ENCODE measurements at places on chromosomes 3 and 15.
A peak's percentile ranks its signal among the peaks of the same experiment; 100 is the strongest.

GRCh38 chr3:122055215-122055614 lies at the start of gene CD86:
Gene CD86, plus strand, starts transcription at chr3:122055362. Its CDS starts 128 bp downstream, at chr3:122055490.
- DNase-seq, result no peak

GRCh38 chr3:71872256-71872655 lies 87.3 kb upstream of the PROK2 start:
- no peak for DNase-seq

GRCh38 chr15:41862515-41863116 lies 24.0 kb downstream of the PLA2G4B start:
- no peak for DNase-seq

- DNase-seq, result no peak
Observed at GRCh38 chr3:102733791-102734563, 299.2 kb downstream of the ZPLD1 start.

- no peak for DNase-seq
Observed at GRCh38 chr15:29887721-29888120, 65.5 kb upstream of the TJP1 start.

DNA sequence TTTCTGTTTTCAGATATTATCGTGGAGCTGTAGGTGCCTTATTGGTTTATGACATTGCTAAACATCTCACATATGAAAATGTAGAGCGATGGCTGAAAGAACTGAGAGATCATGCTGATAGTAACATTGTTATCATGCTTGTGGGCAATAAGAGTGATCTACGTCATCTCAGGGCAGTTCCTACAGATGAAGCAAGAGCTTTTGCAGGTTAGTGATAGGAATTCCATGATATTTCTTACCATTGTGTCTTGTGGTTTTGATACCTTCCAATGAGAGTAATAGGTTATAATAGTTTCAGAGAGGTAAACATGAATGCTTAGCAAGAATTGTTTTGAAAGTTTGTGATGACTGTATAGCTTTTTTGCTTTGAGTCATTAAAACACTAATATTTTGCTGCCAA lies 8.5 kb downstream of the RAB11A start:
- no peak for DNase-seq

GRCh38 chr3:189631409-189631808 lies 220 bp downstream of the TP63 start:
- no peak for DNase-seq

DNA sequence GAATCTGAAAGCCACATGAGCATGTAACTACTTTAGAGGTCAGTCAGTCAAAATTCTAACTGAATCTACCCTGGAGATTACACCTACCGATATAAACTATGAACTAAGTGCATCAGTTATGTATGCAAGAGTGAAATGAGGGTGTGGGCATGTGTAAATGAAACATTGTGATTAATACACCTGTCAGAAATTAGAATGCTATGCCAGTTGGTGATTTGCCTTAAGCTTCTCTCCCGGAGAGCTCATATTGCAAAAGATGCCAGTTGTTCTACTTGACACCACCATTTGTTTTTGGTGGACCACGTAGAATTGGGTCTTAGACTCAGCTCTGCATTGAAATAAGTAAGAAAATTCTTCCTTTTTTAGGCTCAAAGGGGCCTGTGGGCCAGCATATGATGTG lies 91.0 kb upstream of the KBTBD8 start:
- DNase-seq, result no peak

DNA sequence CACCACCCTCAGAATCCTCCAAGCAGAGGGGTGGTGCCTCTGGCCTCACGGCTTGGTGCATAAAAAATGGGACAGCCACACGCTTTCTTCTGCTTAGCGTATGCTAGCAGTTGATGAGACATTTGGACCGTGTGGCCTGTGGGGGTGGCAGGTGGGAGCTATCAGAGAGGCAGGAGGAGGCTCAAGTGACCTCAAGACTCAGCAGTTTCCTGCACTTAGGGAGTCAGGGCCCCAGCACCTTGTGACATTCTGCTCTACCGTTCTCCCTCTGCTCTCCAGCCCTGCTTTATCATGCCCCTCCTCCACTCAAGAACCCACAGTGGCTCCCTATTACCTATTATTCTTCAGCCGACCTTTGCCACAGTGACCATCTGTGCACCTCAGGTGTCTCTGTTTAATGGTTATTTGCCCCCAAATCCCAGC lies 41.0 kb upstream of the CGNL1 start:
- no peak for DNase-seq

GRCh38 chr3:37174532-37175126 lies at the start of gene LRRFIP2:
Gene LRRFIP2, minus strand, starts transcription at chr3:37174582. Its CDS starts 25,599 bp downstream, at chr3:37148983.
- DNase-seq, result no peak

DNA sequence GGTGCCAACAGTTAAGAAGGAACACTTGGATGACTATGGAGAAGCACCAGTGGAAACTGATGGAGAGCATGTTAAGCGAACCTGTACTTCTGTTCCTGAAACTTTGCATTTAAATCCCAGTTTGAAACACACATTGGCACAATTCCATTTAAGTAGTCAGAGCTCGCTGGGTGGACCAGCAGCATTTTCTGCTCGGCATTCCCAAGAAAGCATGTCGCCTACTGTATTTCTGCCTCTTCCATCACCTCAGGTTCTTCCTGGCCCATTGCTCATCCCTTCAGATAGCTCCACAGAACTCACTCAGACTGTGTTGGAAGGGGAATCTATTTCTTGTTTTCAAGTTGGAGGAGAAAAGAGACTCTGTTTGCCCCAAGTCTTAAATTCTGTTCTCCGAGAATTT lies 3.0 kb downstream of the SKIL start:
- DNase-seq, result no peak

- DNase-seq, result no peak
Observed at GRCh38 chr15:89513284-89513683, 16.9 kb upstream of the RHCG start.

- DNase-seq, result no peak
Observed at GRCh38 chr3:126375835-126376331, 18.7 kb upstream of the KLF15 start.

- DNase-seq, result no peak
Observed at GRCh38 chr15:23561914-23562313, 3.6 kb upstream of the MKRN3 start.

GRCh38 chr15:96790004-96790403 lies 459.5 kb downstream of the NR2F2 start:
- DNase-seq, result no peak

- DNase-seq, result no peak
Observed at GRCh38 chr15:70127770-70128413, 30.2 kb upstream of the TLE3 start.

DNA sequence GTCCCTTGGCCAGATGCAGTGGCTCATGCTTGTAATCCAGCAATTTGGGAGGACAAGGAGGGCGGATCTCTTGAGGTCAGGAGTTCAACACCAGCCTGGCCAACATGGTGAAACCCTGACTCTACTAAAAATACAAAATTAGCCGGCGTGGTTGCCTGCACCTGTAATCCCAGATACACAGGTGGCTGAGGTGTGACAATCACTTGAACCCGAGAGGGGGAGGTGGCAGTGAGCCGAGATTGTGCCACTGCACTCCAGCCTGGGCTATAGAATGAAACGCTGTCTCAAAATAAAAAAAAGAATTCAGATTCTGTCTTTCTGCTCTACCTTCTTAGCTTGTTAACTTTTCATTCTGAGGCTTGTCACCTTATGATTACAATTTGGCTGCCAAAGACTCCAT lies 22.1 kb downstream of the MYO5A start:
- no peak for DNase-seq

GRCh38 chr3:178833695-178834094 lies 237.9 kb downstream of the ZMAT3 start:
- DNase-seq, result no peak

DNA sequence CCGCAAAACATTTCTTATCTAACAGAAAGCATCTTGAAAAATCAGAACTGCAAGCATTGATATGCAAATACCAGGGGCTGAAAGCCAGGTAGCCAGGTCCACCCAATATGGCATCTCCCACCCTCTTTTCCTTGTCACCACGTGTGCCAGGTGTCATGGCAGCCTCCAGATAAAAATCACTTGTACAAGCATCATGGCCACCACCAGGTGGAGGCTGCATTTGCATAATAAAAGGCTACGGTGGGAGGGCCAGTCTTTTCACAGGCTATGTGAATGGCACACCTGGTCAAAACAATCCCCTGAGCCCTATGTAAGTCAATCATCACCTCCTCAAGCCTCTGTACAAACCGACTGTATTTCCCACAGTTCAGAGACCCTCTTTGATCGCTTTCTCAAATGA lies 1233.1 kb upstream of the ALCAM start:
- DNase-seq, result no peak

DNA sequence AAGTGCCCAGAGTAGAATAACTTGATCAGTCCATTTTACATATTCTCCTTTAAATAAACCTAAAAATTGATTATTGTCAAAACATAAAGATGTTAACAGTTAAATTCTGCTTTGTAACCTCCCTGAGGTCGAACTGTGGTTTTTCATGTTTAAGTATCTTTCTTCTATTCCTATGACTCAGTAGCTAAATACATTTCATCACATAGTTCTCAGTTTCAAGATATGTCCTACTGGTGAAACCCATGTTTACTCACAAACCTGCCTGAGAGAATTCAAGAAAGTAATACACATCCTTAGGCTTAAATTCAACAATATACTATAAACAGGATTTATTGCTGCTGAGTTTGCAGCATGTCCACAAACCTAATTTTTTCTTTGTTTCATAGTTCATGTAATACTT lies 692.9 kb downstream of the ZPLD1 start:
- DNase-seq, result no peak

DNA sequence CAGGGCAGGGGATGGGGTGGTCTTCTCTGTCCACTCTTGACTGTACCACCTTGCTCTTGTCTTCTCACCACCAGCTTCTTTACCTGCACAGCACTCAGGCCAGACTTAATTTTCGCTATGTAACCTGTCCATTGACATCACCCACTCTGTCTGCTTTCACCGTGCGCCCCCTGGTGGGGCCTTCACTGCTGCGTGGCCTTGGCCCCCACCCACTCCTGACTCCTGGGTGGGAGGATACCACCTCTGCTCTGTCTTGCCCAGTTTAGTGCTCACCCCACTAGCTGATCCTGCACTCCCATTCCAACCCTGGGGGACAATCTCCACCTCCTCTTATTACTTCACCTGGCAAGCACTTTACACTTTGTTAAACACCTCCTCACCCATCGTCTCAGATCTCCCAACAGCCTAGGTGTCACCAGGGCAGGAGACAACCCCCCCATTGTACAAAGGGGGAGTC lies 17.7 kb downstream of the PTH1R start:
- peak; percentile 71 for DNase-seq

- DNase-seq, result no peak
Observed at GRCh38 chr3:24211381-24211780, 266.3 kb downstream of the NR1D2 start.

GRCh38 chr15:65724464-65725215 lies 67.5 kb downstream of the DENND4A start:
- DNase-seq, result no peak

GRCh38 chr3:126646674-126647073 lies 8.2 kb downstream of the TXNRD3 start:
- DNase-seq, result no peak

DNA sequence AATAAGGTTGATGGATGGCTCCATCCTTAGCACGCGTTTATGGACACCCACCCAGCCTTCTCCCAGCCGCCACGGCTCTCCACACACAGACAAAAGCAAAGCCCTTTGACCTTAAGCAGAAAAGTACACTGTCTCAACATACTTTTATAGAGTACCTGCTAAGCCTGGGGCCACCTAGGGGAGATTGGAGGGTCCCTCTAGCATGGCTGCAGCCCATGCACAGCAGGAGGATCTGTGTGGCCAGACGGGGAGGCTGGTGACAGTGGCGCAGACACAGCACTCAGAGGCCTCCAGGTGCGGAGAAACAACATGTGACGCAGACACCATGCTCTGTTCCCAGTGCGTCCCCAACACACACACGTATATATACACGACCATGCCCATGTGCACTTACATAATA lies 174.9 kb downstream of the XXYLT1 start:
- DNase-seq, result no peak

DNA sequence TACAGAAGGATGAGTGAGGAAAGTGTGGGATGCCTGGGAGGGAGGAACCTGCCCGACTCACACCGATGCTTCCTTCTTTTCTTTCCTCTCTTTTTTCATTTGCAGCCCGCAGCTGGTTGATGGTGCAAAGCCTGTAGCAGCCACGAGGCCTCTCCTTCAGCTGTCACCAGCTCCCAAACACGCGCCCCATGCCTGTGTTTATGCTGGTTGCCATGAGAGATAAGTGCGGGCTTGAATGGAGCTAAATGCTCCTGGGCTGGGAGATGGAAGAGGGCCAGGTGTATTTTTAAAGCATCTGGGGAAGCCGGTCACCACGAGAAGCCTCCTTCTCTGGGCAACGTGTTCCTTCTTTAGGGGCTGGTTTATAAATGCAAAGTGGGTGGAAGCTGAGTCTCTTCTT lies 9.3 kb downstream of the COLQ start:
- no peak for DNase-seq

Data from stimulated activated CD4-positive, alpha-beta T cell treated with anti-CD3 and anti-CD28 coated beads, Interleukin-12 subunit alpha, Interleukin-12 subunit beta, amount 100 ng/mL, for 48 hours (primary cell).